ENCODE measurements at places on chromosomes 6 and 20. TPM values are rescaled to one million over a fixed set of nuclear protein-coding genes. Genes with fewer than 3 reads are reported as not detected.

Gene ADGRF1
- 0.08 TPM for total RNA-seq

Gene DEFB132
- not detected for total RNA-seq

Gene PRPH2
- not detected for total RNA-seq

Gene RBPJL
- not detected for total RNA-seq

Gene PDYN
- total RNA-seq = not detected

Gene TRIM15
- not detected for total RNA-seq

Gene LPA
- 0.07 TPM for total RNA-seq

Gene SLC26A8
- not detected for total RNA-seq

Gene ERVFRD-1
- not detected for total RNA-seq

Gene FUT9
- total RNA-seq = not detected

Gene PTPRK
- total RNA-seq = 12.1 TPM

All from A549 treated with GW870086 at 1 μM for 4 hours (cell line).